Tibial nerve (tissue), 4 donors: ENCODE measurements at places on chromosomes 3 and 15.
A peak's percentile ranks its signal among the peaks of the same experiment; 100 is the strongest.

GRCh38 chr3:189531271-189531670 lies 99.9 kb upstream of the TP63 start:
- DNase-seq: no peak

- no peak for DNase-seq
Observed at GRCh38 chr3:279325-279724, 82.8 kb downstream of the CHL1 start.

- no peak for DNase-seq
Observed at GRCh38 chr3:27293939-27294338, 75.2 kb downstream of the NEK10 start.

- DNase-seq: no peak
Observed at GRCh38 chr3:71189480-71189879, 394.0 kb downstream of the FOXP1 start.

DNA sequence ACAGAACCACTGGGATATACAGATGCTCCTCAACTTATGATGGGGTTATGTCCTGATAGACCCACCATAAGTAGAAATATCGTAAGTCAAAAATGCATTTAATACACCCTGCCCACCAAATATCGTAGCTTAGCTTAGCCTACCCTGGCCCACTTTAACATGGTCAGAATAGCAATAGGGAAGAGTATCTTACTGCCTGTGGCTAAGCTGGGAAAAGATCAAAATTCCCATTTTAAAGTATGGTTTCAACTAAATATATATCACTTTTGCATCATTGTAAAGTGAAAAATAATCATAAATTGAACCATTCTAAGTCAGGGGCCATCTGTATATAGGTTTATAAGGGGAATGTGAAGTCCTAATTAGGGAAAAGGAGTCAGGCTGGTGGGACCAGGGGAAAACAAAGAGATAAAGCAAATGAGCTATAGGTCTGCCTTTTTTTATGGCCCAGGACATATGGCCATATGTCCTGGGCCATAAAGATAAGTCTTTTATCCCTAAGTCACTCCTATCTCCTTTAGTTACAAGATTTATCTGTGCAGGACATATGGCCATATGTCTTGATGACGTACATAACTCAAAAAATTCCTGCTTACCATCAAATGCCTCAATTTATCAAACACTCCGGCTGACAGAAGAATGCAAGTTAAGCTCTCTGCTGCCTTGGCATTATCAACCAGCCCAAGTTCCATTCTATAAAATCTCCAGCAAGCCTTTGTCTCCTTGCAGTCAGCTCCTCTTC lies 11.2 kb downstream of the RTP3 start:
- no peak for DNase-seq

- peak; percentile 46 for DNase-seq
Observed at GRCh38 chr3:140717921-140718320, 40.1 kb downstream of the TRIM42 start.

GRCh38 chr3:154953538-154953937 lies 126.6 kb upstream of the MME start:
- no peak for DNase-seq

- no peak for DNase-seq
Observed at GRCh38 chr3:32120471-32120870, 14.1 kb downstream of the GPD1L start.

GRCh38 chr15:51318382-51319150 lies 19.8 kb downstream of the CYP19A1 start:
- no peak for DNase-seq

GRCh38 chr3:111904376-111905241 lies 45.5 kb downstream of the PHLDB2 start:
- no peak for DNase-seq

- DNase-seq: peak; percentile 20
Observed at GRCh38 chr15:58070801-58071418, 5.4 kb upstream of the ALDH1A2 start.

DNA sequence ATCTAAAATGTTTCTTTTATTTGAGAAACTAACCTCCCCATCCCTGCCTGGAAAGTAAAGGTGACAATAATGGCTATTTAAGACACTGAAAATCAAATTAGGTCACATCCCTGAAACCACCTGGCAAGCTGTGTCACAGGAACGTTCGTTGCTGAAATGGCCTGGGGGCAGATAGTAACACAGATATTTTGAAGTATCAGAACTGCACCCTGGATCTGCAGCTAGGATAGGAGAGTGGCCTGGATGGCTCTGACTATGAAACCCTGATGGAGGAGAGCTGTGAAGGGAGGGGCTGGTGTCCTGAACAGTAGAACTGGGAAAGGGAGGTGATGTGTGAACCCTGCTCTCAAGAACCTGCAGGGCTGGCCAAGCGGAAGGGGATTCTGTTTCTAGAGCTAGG lies 648.3 kb upstream of the CFAP20DC start:
- DNase-seq: no peak

DNA sequence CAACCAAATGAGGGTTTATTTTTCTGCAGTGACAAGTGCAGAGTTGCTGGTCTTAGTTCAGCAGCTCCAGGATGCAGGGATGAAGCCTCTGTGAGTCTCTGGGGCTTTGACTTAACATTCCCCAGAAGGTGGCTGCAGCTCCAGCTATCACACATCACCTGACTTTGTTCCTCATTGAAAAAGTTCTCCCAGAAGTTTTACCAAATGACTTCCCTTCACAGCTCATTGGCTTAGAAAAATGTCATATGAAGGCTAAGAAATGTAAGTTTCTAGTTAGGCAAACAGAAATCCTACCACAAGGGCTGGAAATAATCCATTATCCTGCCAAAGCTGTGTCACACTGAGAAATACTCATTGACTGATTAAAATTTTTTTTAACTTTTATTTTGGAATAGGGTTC lies 184.9 kb downstream of the MINAR1 start:
- DNase-seq: no peak

DNA sequence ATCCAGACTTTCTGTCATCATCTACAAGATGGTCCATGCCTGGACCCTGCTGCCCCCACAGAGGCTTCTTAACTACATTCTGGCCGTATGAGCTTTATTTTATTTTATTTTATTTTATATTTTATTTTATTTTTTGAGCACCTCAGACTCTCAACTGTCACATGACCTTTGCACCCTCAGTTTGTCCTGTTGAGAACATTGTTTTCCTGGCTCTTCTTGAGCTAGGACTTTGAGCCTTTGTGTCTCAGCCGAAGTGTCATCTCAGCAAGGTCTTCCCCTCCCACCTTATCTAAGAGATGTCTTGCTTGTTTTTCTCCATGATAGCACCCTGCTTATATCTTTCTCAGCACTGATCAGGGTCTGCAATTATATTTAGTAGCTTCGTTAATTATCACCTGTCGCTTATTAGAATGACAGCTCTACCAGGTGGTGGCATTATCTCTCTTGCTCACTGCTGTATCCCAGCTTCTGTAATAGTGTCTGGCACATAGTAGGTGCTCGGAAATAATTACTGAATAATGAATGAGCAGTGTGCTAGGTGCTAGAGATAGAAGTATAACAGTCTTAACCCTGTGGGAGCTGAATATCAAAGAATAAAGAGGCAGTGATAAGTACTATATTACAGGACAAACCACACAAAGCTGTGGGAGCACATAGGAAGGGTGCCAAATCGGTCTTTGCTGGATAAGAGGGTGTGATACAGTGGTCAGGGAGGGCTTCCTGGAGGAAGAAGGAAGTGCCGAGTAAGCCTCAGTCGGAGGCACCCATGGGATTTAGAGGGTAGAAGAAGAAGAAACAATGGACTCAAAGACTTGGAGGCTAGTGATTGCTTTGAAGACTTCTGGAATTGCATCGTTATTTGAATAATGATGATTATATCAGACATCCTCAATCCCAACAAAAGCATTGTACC lies 136.2 kb downstream of the ITPR1 start:
- DNase-seq: no peak

DNA sequence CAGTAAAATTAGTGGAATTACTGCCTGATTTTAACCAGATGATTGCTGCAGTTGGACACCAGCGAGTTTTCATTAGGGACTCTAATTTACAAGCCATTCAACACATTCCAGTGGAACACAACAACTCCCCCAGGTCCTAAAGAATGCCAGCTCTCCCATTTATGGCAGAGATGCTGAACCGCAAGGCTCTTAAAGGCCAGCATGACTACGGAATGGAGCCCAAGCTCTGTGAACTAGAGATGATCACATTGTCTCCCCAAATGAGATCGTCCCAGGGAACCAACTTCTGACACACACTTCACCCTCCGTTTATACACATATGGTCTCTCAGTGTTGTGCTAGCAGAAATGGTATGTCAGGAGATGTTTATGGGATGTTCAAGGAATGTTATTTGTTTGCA lies 446.2 kb upstream of the NR2F2 start:
- DNase-seq: no peak

- DNase-seq: no peak
Observed at GRCh38 chr3:138938877-138939560, 7.9 kb downstream of the FOXL2 start.

- DNase-seq: no peak
Observed at GRCh38 chr3:59425942-59426341, 376.1 kb upstream of the CFAP20DC start.

DNA sequence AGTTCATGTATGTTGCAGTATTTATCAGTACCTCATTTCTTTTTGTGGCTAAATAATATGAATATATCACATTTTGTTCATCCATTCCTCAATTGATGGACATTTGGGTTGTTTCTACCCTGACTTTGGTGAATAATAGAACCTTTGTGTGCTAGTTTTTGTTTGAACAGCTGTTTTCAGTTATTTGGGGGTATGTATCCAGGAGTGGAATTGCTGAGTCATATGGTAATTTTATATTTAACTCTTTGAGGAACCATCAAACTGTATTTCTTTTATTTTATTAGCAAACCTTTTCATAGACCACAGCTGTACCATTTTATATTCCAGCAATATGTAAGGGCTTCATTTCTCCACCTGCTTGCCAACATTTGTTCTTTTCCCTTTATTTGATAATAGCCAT lies 38.4 kb upstream of the RBM5 start:
- DNase-seq: no peak

GRCh38 chr3:33211444-33211843 lies 7.2 kb downstream of the SUSD5 start:
- no peak for DNase-seq

- peak; percentile 66 for DNase-seq
Observed at GRCh38 chr3:179558742-179559364, 3.9 kb upstream of the ACTL6A start.

DNA sequence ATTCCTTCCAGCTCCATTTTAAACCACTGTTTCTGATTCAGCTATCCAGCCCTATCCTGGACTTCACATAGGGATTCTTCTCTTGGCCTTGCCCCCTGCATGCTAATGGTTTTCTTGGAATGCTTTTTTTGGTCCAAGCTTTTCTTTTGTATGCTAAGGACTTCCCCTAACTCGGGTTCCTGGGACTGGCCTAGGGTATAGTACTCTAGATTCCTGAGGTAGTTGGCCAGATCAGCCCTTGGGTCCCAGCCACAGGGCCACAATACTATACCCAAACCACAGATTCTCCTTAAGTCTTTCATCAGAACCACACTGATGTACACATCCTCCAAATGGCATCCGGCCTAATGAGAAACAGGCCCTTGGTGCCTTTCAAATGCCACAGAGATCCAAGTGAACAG lies 2.8 kb downstream of the FYCO1 start:
- no peak for DNase-seq

DNA sequence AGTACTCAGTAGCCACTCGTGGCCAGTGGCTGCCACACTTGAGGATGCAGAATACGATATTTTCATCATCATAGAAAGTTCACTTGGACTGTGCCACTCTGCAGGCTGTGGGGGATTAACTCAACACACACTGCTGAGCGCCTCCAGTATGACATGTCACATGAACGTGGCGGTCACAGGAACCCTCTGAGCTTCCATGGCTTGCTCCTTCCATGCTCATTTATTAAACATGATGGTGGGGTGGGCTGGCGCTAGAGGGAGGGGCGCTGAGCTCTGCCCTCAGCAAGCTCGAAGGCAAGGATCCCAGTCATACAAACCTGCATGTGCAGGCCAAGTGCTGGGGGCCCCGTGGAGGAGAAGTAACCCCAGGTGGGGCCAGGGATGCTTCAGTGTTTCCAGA lies 85.5 kb downstream of the WNT7A start:
- DNase-seq: no peak

GRCh38 chr3:117916839-117917238 lies 1117.8 kb downstream of the IGSF11 start:
- no peak for DNase-seq

- DNase-seq: no peak
Observed at GRCh38 chr3:126852511-126852910, 130.4 kb upstream of the PLXNA1 start.

GRCh38 chr3:70561796-70562195 lies 249.4 kb upstream of the MDFIC2 start:
- no peak for DNase-seq

- DNase-seq: no peak
Observed at GRCh38 chr3:65945953-65946352, 92.8 kb downstream of the MAGI1 start.

- no peak for DNase-seq
Observed at GRCh38 chr15:88810446-88810845, 7.2 kb downstream of the ACAN start.

GRCh38 chr15:80834402-80834801 lies 55.2 kb downstream of the CEMIP start:
- DNase-seq: no peak

GRCh38 chr15:47513471-47513870 lies 203.8 kb upstream of the SEMA6D start:
- no peak for DNase-seq

GRCh38 chr3:3071136-3071535 lies 39.0 kb downstream of the IL5RA start:
- DNase-seq: no peak

DNA sequence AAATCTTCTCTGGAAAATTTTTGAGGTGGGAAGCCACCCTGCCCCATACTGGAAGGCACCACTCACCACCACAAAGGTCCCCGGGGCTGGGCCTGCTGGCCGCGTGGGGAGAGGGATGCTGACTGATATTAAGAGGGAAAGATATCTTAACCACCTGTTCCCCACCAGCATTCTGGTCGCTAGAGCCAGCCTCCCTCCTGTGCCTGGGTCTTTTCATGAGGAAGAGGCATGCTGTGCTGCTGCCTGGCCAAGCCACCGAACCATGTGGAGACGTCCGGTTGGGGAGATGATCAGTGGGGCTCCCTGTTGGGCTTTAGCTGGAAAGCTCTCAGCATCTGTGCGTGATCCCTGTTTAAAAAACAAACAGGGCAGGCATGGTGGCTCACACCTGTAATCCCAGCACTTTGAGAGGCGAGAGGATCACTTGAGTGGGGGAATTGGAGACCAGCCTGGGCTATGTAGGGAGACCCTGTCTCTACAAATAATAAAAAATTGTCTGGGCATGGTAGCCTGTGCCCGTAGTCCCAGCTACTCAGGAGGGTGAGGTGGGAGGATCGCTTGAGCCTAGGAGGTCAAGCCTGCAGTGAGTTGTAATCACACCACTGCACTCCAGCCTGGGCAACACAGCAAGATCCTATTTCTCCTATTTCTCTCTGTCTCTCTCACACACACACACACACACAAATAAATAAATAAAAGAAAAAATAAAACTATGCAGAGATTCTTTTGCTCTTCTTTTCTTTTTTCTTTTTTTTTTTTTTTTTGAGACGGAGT lies 1.0 kb downstream of the KLHL18 start:
- no peak for DNase-seq

GRCh38 chr3:31029706-31030105 lies 135.2 kb upstream of the GADL1 start:
- DNase-seq: no peak

GRCh38 chr3:30469133-30469532 lies 137.3 kb upstream of the TGFBR2 start:
- DNase-seq: no peak
